Natural killer cell (primary cell): ENCODE measurements at places on chromosomes 3 and 15. TPM values are rescaled to one million over a fixed set of nuclear protein-coding genes. Genes with fewer than 3 reads are reported as not detected.
A peak's percentile ranks its signal among the peaks of the same experiment; 100 is the strongest.

The TEX9 gene
- total RNA-seq: 1.1 TPM

- no peak for DNase-seq
These were observed 745.2 kb downstream of the SI start for GRCh38 chr3:164332831-164333802.

DNA sequence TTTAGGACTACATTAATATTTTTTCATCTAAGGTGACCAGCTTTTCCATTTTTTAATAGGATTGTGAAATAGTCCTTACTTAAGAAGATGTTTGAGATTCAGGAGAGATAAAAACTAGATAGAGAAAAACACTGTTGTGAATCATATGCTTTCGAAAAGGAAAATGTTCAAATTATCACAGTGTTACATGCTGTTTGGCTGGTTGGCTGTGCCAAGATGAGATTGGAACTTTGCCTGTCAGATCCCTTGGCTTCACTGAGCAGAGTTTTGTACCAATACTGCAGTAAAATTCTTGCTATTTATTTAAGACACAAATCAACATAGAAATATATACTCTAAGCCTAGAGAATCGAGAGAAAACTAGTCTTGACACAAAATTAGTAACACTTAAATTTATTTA is 117.2 kb downstream of the OXSM start:
- no peak for DNase-seq

GRCh38 chr3:189606774-189607173 is 24.4 kb upstream of the TP63 start:
- DNase-seq: no peak

- peak; percentile 63 for DNase-seq
These were observed at the start of gene MNS1 for GRCh38 chr15:56464893-56465520. TSS of gene MNS1 (minus strand) at chr15:56465137. CDS start at chr15:56464972, 165 bp downstream.
